Kidney capillary endothelial cell (primary cell): ENCODE measurements at places on chromosomes 12 and 14.

GRCh38 chr12:82942991-82943401, 256.3 kb downstream of the TMTC2 start:
- no peak for DNase-seq

- no peak for DNase-seq
These were observed 323.1 kb upstream of the CCDC196 start for GRCh38 chr14:66163023-66163422.

DNA sequence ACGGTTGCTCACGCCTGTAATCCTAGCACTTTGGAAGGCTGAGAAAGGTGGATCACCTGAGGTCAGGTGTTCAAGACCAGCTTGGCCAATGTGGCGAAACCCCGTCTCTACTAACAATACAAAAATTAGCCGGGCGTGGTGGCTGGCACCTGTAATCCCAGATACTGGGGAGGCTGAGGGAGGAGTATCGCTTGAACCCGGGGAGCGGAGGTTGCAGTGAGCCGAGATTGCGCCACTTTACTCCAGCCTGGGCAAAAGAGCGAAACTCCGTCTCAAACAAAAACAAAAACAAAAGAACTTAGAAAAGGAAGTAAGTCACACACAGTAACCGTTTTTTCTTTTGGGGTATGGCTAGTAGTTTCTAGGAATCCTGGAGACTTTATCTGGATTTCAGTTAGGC, 1.7 kb upstream of the PALS1 start:
- no peak for DNase-seq

- DNase-seq, result peak; percentile 46
These were observed 36.0 kb upstream of the CLEC14A start for GRCh38 chr14:38291681-38292467.

- no peak for DNase-seq
These were observed 2.5 kb upstream of the DACT1 start for GRCh38 chr14:58635091-58635830.

DNA sequence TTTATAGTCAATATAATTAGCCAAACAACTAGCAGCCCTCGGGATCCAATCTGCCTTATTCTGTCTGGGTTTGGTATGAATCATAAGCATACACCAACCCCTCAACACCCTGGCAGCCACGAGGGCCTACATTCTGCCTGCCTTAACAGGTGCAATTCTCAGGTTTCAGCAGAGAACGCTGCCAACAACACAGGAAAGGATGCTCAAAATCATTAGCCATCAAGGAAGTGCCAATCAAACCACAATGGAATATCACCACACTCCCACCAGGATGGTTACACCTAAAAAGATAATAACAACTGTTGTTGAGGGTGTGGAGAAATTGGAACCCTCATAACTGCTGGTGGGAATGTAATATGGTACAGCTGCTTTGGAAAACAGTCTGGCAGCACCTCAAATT, 122.8 kb downstream of the TTC7B start:
- DNase-seq, result no peak

- no peak for DNase-seq
These were observed 5.2 kb upstream of the CNPY2 start for GRCh38 chr12:56321027-56321426.

GRCh38 chr14:101075025-101075800, 171.7 kb upstream of the RTL1 start:
- DNase-seq, result no peak

DNA sequence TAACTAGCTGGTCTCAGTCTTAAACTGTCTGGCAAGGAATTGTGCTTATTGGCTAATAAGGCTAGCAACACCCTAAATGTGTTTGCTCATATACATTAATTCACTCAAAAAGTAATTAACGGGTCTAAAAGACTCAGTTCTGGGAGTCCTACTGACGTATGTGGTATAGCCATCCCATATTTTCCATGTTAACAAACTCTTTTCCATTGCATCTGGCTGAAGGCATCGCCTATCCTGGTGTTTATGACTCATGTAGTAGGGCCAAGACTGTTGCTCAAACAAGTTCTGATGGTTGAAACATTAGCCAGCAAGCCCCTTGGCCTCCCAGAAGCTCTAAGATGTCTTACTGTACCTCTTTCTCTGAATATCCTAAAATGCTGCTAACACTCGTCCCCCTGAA, 98.5 kb downstream of the PHLDA1 start:
- DNase-seq, result no peak

- no peak for DNase-seq
These were observed 340.1 kb downstream of the BCAT1 start for GRCh38 chr12:24608637-24609285.

- no peak for DNase-seq
These were observed 81.9 kb upstream of the ANO2 start for GRCh38 chr12:6026998-6027397.

GRCh38 chr12:16523951-16524331, 82.0 kb downstream of the LMO3 start:
- no peak for DNase-seq

GRCh38 chr14:87055007-87055406, 938.0 kb downstream of the GALC start:
- no peak for DNase-seq
